Activated gamma-delta T cell treated with anti-CD3 and anti-CD28 coated beads, Interleukin-2, amount 50 U/mL, for 16 hours (primary cell): ENCODE measurements at places on chromosomes 2 and 18.

- DNase-seq, result no peak
These were observed 414 bp downstream of the SFTPB start for GRCh38 chr2:85667561-85668008.

DNA sequence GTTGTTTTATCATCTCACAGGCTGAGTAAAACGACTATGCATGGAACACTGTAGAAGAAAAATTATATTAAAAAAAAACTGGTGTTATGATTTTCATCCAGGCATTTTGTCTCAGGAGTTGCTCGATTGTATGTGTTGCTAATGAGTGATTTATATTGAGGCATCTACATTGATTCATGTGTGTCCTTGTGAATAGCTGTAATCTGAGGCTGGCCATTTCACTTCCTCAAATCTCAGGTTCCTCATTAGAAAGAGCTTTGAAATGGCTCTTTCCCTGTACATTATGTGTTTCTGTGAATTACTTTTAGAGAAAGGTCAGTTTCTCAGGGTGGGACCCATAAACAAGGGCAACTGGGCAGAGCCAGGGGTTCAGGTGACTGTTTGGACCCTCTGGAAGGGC, 2.3 kb downstream of the IL18R1 start:
- DNase-seq, result no peak

- no peak for DNase-seq
These were observed 243.9 kb upstream of the TANK start for GRCh38 chr2:160916300-160916699.

DNA sequence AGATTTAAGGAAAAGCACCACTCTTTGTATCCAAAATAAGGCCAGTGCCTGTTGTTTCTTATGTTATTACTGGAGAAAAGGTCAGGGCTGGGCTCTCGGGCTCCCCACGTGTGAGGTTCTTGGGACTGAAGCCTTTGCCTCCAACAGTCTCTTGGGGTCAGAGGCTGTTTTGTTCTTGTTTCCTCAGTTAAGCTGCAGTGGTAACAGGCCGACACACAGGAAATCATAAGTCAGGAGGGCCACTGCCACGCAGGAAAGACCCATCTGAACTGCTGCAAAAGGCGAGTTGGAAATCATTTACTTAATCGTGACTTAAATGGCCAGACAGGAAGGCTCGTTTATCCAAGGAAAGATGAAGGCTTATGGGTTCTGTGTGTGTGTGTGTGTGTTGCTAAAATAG, 30.3 kb upstream of the IL37 start:
- DNase-seq, result no peak

- DNase-seq, result no peak
These were observed 95.4 kb downstream of the RTN4 start for GRCh38 chr2:54954705-54955357.

GRCh38 chr2:186717320-186718007, 23.6 kb downstream of the FAM171B start:
- no peak for DNase-seq

DNA sequence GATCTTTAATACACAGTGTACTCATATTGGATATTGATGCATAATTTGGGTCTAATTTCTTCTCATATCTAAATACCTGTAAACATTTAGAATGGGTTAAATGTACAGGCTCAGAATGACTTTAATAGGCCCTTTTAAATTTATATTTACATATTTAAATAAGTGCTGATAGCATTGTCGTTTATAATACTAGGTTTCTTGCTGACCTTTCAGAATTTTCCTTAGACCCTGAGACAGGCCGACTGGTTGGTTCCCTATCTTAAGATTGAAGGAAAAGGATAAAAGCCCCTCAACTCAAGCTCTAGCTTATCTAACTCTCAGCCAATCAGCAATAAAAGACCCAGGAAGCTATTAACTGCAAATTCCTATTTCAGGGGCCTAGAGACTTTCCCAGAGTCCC, 67.8 kb upstream of the HNMT start:
- no peak for DNase-seq

DNA sequence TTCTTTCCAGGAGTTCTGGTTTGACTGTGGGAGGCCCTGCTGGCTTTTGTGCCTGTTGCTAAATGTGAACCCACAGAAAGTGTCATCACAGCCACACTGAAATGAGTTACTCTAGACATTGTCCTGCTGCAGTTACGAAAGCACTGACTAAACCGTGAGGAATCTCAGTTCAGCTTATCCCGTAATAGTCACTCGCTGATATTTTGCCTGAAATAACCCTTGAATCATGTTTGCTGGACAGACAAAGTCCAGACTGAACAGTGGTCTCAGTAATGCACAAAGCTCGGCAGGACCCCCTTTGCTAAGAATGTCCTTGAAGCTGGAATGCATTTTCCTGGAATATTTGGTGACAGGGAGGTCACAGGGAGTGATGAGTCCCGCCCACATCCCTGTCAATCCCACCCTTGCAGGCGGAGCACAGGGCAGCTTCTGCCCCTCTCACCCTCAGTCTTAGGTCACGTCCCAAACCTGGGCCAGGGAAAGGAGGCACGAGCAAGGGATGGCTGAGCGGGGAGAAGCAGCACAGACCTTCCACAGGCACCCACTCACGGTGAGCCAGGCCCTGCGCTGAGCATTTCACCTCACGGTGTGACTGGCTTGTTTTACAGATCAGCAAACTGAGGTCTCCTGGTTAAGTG, 53.4 kb downstream of the ADI1 start:
- DNase-seq, result no peak

GRCh38 chr2:30897539-30897938, 90.3 kb upstream of the CAPN13 start:
- no peak for DNase-seq

DNA sequence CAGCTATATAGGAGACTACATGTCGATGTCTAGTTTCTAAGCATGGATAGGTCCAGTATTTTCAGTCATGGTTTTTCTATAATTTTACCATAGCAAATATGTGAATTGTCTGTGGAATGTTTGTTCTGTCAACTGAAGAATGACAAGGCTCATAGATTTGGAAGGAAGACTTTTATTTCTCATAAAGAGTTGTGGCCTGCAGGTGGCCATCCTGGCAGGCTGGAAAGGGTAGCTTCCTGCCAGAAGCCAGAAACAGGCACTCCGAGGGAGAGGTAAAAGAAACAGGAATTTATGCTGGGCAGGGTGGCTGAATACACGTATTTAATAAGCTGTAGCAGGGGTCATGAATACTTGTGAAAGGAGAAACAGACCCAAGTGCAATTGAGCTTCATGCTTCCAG, 182.1 kb downstream of the PARD3B start:
- DNase-seq, result no peak

GRCh38 chr2:167198009-167198408, 309.7 kb downstream of the XIRP2 start:
- no peak for DNase-seq

GRCh38 chr2:112314856-112315255, 39.5 kb downstream of the ZC3H6 start:
- DNase-seq, result no peak

GRCh38 chr2:149902081-149902480, 314.5 kb upstream of the MMADHC start:
- DNase-seq, result no peak

- no peak for DNase-seq
These were observed 155.3 kb downstream of the RAD51AP2 start for GRCh38 chr2:17362956-17363355.

- no peak for DNase-seq
These were observed 46.5 kb upstream of the NR4A2 start for GRCh38 chr2:156379071-156379470.

DNA sequence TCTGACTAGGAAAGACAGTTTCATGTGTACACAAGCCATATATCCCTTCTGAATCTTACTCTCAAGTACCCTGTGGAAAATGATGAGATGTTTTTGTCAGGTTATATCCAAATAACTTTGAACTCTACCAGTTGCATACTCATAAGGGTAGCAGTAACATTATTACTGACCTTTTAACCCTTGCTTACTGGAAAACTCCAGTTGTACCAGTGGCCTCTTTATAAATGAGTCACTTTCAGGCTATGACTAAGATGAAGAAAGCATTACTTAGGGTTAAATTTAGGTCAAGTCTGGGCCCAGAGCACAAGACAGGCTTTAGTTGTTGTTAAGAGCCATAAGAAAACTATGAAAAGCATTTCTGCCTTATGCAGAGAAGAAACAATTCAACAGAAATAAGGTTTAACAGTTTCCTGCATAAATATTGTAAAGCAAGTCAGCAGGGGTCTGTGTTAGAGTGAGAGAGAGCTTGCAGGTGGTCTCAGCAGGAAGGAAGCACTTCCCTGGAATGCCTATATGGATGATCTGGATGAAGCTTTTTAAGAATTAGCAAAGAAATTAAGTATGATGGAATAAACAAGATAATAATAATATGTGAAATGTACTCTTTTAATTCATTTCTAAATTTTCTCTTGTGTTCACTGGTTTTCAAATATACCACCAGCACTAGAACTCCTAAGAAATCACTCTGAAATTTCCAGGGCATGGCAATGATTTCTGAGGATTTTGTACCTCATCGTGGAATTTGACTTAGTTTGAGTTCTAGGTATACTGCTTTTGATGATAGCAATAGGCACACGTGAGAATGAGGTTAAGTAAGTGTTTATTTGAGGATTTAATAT, 126.6 kb downstream of the UBE2E3 start:
- no peak for DNase-seq

DNA sequence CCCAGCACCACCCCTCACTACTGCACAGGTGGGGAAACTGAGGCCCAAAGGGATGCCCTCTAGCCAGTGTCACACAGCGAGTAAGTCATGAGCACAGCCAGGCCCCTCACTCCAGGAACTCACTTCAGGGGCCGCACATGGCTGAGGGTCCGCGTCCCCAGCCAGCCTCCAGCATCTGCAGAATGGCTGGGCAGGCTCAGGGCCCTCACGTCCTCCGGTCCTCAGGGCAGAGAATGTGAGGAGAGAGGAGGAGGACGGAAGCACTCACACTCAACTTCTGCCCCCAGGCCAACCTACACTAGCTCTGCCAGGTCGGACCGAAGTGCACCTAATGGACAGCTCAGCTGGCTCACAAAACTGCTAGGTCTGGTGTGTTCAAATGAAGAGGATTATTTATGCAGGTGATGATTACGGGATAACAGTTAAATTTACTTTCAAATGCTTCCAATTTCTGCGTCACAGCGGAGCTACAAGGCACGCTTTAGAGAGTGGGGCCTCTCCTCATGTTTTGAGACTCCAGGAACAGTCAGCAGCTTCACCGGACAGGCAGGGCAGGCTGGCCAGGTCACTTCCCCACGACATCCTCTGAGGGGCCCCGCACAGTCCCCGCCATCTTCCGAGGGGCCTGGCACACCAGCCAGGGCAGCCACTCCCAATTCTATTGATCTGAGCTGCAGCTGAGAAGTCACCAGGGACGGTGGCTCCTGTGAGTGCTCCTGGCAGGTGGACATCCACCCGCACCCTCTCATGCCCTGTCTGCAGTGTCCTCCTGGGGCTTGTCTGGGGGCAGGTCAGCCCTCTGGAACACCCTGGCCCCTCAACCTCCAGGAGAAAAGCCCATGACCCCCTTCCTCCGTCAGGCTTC, 26.5 kb downstream of the KIF1A start:
- no peak for DNase-seq

DNA sequence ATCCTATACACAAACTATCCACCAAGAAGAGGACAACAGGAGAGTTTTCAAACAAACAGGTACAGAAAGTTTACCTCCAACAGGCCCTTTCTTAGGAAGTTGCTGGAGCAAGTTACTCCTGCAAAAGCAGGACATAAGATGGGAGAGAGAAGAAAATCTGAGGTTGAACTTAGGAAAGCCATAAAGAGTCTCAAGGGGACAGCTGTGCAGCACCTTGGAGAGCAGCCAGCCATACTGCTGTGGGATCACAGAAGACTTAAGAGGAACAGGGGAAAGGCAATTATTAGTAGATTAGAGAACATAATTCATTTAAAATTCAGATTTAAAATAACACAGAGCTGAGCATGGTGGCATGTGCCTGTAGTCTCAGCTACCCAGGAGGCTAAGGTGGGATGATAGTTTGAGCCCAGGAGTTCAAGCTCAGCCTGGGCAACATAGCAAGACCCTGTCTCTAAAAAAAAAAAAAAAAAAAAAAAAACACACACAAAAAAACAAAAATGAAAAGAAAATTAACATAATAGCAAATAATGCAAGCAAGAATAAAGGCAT, 148.1 kb upstream of the SIX3 start:
- DNase-seq, result no peak

DNA sequence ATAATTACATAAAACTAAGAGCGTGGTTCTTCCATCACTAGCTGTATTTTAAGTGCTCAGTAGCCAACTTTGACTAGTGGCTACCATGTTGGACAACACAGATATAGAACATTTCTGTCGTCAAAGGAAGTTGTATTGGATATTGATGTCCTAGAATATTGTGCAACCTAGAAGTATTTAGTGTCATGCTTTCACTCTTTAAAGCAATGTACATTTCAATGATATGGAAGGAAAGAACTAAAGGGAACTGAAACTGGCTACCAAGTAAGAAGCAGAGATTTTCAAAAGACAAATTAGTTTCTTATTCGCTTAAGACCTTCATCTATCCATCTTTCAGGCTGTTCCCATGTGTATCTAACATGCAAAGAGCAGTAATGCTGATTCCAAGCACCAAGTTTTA, 85.4 kb upstream of the EML6 start:
- DNase-seq, result no peak

GRCh38 chr18:56910237-56910636, 236.7 kb upstream of the BOD1L2 start:
- DNase-seq, result no peak

DNA sequence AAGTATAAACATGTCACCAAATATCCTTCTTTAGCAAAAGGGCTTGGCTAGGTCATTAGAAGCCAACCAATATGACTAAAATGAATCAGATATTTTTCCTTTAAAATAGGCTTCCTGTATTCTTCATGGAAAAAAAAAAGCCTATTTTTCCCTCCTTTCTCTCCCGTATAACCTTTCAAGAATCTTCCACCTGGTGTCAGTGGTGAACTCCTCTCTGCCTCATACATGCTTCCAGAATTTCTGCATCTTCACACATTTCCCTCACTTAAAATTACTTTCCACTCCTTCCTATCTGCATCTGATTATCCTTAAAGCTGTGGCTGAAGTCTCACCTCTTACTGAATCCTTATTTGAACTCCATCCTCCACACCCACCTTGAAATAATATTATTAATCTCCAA, 116.9 kb upstream of the FANCL start:
- DNase-seq, result no peak

DNA sequence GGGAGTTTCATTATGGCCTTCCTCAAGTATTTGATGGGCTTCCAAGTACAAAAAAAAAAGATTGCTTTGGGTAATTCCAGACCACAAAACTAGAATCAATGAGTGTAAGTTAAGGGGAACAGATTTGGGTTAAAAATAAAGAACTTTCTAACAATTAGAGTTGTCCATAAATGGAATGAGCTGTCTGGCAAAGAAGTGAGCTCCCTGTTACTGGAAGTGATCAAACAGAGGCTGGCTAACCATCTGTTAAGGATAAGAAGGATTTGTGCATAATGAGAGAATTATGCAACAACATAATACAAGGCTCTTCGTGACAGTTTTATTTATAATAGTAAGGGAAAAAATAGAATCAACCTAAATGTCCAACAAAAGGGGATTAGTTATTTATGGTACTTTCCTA, 44.6 kb upstream of the ACVR1 start:
- no peak for DNase-seq

GRCh38 chr2:99488539-99489062, 1.2 kb downstream of the REV1 start:
- no peak for DNase-seq

- no peak for DNase-seq
These were observed 201.8 kb upstream of the GULP1 start for GRCh38 chr2:188089901-188090300.

GRCh38 chr2:171889333-171889732, 4.7 kb downstream of the SLC25A12 start:
- no peak for DNase-seq
